ENCODE measurements at places on chromosomes 3 and 15.

- no peak for DNase-seq
Observed at GRCh38 chr3:10337323-10338163, 16.6 kb upstream of the SEC13 start.

DNA sequence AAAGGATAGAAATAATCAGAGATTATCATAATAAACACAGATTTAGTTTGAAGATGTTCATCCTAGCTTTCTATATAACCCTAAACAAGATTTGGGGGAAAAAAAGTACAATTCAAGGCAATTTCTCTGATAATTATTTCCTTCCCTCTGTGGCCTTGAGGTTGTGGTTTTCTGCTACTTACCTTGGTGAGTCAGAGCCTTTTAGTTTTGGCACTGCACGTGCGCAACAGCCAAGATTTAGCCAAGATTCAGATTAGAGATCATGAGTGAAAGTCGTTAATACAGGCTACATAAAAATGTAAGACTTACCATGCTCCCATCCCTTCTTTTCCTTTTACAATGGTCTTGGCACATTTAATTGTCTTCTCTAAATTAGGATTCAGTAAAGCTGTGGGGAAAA lies 6.7 kb downstream of the LYZL4 start:
- DNase-seq, result no peak

DNA sequence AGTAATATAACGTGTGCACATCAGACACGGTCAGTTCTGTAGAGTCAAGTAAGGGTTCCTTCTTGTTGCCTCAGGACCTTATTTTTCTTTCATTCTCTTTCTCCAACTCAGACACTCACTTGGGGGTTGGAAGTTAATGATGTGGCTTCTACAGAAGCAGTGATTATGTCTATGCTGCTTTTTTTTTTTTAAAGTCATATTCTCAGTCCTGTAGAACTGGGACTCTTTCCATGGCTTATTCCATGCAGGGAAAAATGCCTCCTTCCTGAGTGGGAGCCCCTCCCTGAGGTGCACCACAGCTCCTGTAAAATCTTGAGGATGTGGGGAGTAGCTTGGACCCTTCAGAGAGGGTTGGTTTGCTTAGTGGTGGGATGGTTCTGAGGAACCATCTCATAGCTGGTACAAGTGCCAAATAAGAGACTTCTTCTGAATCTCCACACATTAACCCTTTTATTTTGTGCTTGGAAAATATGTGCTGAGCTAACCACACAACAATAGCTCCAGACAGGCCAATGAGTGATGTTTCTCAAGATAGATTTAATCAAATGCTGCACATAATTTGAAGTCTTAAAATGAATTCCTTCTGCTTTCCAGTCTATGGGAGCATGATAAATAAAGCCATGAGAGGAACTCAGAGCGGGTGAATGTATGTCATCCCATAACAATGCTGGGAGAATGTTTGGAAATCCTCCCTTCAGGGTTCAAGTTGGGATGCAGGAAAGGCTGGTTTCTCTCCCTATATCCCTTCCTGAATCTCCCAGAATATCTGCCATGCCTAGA lies 23.3 kb upstream of the FSTL1 start:
- no peak for DNase-seq

- no peak for DNase-seq
Observed at GRCh38 chr3:8982509-8982908, 19.2 kb upstream of the RAD18 start.

- no peak for DNase-seq
Observed at GRCh38 chr3:192011137-192011536, 550.2 kb downstream of the PYDC2 start.

GRCh38 chr15:98177966-98178592 lies 217.6 kb downstream of the ARRDC4 start:
- DNase-seq, result no peak
